ENCODE measurements at places on chromosomes 16 and 17.

DNA sequence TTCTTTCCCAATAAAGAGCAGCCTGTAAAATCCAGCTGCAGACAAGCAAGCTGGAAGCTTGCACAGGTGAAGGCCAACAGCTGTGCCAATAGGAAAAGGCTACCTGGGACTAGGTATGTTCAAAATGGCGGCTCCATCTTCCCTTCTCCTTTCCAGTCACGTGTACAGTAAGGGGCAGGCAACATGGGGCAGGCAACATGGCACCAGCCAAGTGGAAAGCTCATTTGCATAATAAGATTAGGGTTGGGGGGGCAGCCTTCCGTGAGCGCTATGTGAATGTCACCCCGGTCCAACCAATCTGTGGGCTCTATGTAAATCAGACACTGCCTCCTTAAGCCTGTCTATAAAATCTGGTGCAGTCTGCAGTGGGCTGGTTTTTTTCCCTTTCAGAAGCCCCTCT is 31.3 kb downstream of the TVP23A start:
- DNase-seq = no peak

- DNase-seq = peak; percentile 41
These were observed at the start of gene KRTAP2-4 for GRCh38 chr17:41065829-41066624. TSS of gene KRTAP2-4 (minus strand) at chr17:41065879. CDS start at chr17:41065845, 34 bp downstream.

DNA sequence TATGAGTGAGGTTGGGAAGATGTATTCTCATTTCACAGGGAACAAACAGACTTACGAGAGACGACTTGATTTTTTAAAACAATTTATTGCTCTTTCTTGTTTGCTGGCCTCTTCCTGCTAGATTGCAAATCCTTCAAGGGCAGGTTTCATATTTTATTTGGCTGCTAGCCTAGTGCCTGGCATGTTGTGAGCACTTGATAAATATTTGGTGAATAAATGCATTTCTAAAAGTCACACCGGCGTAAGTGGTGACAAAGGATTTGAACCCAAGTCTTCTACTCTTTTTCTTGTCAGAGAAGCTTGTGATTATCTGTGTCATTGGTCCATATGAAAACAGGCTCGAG is 1.4 kb downstream of the WWP2 start:
- DNase-seq = no peak

GRCh38 chr17:63950940-63951907 is 19.1 kb upstream of the CD79B start:
- peak; percentile 60 for DNase-seq

- DNase-seq = no peak
These were observed 443.4 kb upstream of the SOX9 start for GRCh38 chr17:71677439-71677838.

DNA sequence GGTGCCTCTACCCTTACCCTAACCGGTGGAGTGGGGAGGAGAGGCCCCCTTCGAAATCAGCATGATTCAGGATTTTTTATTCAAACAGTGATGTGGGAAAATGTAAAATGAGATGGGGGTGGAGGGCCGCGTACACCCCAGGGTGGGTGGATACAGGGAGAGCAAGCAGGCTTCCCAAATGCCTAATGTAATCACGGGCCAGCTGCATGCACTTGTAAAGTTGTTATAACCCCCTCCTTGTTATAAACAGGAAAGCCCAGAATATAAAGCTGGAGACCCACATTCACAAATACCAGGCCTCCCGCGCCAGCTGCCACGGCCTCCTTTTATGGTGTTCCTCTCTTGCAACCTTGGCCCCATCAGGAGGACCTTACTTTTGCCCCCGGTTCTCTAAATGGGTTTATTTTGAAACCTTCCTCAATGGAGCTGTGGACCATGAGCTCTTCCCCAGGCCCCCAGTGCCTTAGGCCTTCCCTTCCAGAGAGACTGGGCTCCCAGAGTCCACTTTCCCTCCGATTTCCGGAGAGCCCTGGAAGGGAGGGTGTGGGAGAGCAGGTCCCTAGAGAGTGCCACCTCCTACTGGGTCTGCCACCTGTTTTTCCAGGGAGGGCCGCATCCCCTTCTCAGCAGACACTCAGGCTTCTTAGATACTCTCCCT is 906 bp upstream of the FOXL1 start:
- DNase-seq = no peak

DNA sequence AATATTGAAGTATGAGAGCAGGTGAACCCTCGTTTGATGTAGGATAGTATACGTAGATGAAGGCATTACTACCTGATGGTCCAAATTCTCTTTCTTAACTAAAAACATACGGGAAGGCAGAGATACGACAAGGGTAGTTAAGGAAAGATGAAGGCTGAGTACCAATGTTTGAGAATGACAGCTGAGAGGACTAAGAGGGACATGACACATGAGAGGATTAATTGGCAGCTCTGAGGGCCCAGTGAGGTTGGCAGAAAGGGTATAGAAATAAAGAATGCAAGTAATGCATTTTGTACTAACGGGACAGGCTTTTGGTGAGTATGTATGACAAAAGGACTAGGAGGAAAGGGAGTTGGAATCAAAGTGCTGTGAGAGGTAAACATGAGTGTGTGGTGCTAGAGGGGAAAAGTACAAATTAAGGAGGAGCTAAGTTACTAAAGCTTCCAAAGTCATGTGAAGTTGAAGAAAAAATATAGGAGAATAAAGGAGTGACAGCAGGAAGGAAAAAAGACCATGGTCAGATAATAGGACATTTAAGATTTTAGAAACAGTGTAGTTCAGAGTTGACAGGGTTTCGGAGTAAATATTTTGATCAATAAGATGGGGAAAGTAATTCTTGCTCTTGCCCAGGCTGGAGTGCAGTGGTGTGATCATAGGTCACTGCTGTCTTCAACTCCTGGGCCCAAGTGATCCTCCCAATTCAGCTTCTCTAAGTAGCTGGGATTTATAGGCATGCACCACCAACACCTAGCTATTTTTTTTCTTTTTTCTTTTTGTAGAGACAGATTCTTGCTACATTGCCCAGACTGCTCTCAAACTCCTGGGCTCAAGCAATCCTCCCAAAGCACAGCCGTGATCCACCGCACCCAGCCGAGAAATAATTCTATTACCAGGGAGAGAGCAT is 43.1 kb upstream of the ITGA2B start:
- DNase-seq = no peak

DNA sequence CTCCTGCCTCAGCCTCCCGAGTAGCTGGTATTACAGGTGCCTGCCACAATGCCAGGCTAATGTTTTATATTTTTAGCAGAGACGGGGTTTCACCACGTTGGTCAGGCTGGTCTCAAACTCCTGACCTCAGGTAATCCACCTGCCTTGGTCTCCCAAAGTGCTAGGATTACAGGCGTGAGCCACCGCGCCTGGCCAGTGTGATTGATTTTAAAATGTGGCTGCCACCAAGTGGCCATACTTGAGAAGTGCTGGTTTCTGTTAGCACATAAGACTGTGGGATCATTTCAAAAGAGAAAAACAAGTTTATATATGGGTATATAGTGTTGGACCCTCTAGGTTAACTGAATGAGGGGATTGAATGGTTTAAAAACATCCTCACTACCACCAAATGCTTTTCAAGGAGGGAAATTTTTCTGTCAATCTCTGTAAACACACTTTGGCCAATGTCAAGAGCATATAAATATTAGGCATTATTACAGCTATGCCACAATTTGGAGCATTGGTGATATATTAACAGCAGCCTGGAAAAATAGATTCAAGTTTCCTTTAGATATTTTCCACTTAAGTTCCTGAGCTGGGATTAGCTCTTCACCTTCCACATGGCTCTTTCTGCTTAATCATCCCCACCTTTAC is 13.5 kb upstream of the DHRS13 start:
- DNase-seq = no peak

Measured in MCF 10A (cell line).